ENCODE measurements at places on chromosomes 6 and 20.

DNA sequence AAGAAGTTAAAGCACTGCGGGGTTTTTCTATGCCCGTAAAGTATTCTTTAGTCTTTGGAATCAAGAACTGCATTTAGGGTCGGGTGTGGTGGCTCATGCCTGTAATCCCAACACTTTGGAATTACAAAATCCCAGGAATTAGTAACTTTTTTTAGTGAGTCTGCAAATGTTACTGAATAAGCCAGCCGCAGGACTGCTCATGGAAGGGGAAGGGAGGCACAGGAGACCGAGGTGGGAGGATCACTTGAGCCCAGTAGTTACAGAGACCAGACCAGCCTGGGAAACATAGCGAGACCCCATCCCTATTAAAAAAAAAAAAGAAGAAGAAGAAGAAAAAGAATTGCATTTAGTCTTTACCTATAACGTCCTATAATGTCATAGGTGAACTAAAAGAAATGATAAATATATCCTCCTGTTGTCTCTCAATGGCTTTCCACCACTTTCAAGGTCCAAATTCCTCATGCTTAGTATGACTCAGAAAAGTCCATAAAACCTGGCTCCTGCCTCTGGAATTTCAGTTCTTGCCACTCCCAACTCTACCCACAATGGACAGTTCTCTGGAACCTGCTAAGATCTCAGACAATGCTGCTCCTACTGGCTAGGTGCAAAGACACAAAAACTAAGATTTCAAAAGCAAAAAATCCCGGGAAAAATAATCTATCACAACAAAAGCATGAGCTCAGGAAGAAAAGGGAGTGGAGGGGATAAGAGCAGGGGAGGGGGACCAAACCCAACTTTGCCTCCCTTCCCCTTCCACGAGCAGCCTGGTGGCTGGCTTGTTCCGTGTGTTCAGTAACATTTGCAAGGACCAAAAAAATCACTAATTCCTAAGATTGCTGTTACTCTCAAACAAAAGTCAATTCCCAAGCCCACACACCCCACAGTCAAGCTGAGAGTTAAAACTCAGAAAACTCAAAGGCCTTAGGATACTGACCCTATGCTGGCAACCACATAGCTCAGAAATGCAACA lies 39.0 kb downstream of the B4GALT5 start:
- no peak for DNase-seq

- no peak for DNase-seq
Observed at GRCh38 chr6:25010902-25011625, 75.3 kb upstream of the RIPOR2 start.

DNA sequence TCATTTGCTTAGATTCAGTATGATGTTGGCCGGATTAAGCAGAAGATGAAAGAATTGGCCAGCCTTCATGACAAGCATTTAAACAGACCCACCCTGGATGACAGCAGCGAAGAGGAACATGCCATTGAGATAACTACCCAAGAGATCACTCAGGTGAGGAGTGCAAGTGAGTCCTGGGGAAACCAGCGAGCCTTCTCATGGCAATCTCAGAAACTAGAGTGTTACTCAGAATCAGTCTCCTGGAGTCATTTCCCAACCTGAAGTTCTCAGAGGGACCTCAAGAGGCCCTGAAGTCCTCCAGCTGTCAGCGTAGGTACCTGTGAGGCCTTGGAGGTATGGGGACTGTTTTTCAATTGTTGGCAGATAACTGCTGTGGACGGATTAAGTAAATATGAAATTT lies 16.9 kb downstream of the STX16 start:
- DNase-seq, result no peak

DNA sequence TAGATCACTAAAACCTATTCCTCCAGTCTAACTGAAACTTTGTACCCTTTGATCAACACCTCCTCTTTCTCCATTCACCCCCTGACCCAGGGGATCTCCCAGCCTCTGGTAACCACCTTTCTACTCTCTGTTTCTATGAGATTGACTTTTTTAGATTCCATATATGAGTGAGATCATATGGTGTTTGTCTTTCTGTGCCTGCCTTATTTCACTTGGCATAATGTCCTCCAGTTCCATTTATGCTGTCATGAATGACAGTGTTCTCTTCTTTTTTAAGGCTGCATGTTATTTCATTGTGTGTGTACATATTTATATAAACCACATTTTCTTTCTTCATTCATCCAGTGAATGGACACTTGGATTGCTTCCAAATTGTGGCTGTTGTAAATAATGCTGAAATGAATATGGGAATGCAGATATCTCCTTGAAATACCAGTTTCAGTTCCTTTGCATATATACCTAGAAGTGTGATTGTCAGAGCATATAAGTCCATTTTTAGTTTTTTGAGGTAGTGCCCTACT lies 57.7 kb downstream of the DHX35 start:
- DNase-seq, result no peak

DNA sequence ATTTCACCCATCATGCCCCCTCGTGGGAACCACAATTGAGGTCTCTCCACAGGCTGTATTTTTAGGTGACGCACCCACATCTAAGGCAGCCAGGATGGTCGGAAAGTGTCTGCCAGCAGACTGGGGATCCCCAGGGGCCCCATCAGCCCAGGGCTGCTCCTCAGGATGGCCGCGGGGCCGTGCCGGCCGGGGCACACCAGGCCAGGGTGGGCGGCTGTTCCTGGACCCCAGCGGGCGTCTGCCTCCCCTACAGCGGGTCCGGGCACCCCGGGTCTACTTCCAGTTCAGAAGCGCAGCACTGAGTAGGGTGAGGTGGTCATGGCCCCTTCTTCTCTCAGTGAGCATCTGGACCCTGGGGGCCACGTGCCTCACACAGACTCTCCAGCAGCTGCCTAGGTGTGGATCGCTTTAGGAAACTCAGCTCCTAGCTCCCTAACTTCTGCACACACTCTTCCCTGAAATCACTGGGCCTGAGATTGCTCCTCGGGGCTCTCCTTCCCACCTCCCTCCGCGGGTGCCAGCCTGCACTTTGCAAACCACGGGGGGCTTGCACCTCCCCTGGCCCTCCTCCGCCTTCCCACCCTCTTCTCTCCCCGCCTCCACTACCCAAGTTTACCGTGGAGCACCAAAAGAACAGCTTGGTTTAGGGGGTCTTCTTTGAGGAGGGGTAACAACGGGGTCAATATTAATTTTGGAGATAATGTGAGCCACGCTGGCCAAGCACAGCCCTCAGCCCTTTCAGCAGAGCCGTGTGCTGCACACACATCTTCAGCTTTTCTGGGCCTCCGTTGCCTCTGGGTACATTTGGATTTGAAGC lies 14.2 kb upstream of the FOXC1 start:
- DNase-seq, result no peak
